Vagina (tissue), 2 donors: ENCODE measurements at places on chromosomes 5 and 9.

DNA sequence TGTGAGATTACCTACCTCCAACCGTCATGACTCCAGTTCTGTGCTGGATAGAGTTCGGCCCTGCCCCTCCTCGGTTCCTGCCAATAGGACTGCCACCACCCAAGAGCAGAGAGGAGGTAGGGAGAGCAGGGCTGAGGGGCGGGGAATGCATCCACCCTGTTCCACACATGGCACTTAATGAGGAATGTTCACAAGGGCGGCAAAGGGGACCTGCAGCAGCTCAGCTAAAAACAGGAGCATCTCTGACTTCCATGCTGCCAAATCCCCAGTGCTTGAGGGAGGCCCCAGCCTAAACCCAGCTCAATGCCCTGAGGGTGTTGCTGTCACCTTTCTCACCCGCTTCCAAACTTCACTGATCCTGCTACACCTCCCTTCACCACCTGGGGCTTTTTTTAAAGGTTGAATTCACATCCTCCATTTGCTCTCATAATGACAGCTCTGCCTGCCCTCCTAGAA lies 7.8 kb upstream of the DELE1 start:
- no peak for DNase-seq

- no peak for DNase-seq
These were observed 483 bp upstream of the EIF4EBP3 start for GRCh38 chr5:140546851-140547507.

- no peak for DNase-seq
These were observed 859.1 kb upstream of the ARRDC3 start for GRCh38 chr5:92242170-92242569.

- DNase-seq, result no peak
These were observed 11.9 kb downstream of the GNPDA1 start for GRCh38 chr5:142000704-142001484.

DNA sequence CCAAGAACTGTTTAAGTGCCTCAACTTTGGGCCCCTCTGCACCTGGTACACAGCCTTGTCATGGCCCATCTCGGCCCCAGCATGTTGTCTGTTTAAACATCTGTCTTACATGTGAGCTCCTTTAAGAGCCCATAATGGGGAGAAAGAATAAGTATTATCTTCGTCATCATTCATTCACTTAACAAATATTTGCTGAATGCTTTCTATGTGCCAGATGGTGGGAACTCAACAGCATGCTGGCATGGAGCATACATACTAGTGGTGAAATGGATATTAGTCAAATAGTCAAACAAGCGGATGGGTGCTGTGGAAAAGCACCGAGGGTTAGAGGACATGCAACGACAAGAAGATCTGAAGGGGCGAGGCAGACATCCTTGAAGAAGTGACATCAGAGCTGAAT lies 54.5 kb downstream of the GABBR2 start:
- no peak for DNase-seq

DNA sequence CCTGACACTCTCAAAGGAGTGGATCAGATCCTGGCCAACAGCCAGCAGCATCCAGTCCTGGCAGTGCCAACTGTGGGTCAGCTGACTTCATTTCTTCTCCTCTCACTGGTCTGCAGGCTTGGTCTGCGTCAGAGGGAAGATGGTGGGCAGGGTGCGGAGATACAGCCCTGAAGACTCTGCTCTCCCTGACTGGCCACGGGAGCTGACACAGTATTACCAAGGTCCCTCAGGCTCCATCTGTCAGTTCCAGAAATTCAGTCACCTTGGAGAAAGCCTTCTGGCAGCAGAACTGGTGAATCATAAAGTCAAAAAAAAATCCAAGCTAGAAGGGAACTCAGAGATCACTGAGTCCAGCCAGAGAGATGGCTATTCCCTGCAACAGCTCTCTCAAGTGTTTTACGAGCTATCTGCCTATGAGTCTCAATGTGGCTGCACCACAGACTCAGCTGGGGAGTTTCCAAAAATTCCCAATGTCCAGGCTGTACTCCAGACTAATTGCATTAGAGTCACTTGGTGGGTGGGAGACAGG lies 27.9 kb downstream of the C1QTNF2 start:
- DNase-seq, result no peak

DNA sequence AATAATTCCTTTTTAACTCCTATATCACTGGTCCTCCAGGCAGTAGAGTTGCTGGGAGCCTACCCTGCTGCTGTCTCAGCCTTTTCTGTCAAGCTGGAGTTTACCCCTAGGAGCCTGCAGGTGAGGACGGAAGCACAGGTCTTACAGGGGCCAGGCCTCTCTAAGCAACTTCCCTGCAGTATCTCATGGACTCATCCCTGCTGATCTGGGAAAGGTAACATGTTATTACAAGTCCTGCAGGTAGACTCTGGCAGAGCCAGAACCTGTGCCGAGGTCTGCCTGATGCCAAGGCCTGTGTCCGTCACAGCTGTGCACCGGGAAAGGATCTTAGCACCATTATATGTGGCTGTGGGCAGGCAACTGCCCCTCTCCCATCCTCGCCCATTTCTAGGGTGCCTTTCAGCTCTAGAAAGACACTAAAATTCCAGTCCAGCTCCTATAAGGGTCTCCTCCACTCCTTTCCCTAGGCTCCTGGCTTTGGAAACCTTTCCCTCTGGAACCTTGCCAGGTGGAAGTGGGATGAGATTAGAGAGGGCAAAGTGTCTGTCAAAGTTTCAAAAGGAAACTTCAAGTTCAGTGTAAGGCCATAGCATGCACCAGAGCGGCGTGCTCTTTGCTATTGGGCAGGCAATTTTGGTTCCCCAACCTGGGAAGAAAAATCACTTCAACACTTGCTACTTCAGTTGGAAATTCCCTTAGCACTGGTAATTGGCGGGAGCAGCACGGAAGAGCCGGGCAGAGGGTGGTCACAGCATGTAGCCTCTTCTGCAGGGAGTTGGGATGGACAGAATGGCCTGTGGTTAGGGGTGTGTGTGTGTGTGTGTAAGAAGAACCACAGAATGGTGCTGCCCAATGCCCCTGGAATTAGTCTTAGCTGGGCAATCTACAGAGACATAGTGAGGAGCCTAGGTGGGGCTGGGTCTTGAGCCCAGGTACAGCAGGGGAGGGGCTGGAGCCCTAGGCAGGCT lies 17.5 kb downstream of the TMEM171 start:
- no peak for DNase-seq

DNA sequence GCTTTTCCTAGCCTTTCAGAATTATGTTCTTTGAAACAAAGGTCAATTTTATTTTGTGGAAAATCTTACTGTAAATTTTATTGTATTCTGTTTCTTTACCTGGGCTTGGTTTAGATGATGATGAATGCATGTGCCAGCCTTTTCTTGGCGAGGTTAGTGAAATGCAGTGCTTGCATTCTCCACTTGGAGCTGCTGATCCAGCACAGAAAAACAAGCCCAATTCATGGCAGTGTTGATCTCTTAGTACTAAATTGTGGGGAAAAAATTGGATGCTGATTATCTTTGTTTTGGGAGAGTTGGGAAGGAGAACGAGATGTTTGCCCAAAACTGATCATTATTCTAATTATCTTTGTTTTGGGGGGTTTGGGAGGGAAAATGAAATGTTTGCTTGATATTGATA lies 3.7 kb downstream of the HABP4 start:
- no peak for DNase-seq

DNA sequence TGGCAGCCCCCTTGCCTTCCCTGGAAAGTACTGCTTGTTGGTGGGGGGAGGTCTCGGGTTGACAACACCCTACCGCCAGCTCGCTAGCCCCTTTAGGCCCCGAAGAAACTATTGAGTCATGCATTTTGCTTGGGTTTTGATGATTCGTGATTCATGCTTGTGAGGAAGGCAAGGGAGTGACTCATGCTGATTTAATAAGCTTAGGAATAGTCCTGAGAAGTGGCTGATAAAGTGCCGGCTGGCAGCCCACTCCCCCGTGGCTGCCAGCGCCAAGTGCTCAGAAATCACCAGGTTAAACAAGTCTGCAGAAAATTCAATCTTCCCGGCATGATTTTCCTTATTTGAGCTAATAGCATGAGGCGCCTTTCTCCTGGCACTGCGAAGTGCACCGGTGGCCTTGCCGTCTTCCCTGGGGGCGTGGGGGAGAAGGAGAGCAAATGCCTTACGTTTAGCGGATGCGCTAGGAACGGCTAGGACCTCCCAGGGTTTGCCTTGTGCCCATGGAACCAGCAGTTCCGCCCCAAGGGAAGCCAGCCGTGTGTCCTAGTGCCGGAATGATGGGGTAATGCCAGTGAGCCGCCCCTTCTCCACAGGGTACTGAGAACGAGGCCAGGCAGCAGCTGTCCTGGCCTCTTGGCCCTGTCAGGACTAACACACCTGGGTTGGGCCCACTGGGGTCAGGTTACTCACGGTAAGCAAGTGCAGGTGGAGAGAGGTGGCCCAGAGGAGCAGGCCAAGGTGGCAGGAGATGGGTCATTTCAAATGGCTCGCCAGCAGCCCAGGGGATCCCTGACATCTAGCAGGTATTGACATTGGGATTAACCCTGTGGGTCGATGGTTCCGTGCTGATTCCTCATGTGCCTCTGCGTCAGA lies 151.9 kb downstream of the MACROH2A1 start:
- DNase-seq, result peak; percentile 86

DNA sequence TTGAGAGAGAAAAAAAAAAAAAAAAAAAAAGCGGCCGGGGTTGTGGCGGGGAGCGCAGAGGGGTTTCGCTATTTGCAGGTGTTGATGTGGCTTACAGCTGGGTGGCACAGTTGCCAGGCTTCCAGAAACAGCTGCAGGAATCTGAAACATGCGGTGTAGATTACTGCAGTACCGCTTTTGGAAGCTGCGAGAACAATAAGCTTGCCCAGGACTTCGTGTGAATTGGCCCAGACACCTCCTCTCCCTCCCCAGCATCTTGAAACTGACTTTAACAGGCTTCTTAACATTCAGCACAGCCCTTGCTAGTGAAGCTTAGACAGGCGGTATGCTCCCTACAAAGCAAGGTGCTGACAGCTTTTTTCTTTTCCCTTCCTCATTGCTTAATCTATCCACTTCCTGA lies 104.0 kb downstream of the ATP10B start:
- no peak for DNase-seq

DNA sequence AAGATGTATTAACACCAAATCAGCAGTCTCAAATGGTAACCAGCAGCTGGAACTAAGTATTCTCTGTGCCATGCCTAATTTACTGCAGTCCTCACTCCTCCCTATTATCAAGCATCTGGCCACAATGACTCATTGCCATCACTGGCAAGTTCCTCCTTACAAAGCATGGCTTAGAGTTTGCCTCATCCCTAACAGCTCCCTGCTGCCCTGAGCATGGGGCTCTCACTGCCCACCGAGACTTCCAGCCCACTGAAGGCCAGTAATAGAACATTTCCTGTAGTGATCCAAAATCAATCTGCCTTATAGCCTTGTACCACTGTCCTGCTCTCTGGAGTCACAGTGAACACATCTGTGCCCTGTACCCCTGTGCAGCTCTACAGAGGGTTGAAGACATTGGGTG lies 211.9 kb upstream of the TRIM32 start:
- DNase-seq, result no peak

- no peak for DNase-seq
These were observed 52.2 kb downstream of the EXOSC2 start for GRCh38 chr9:130745829-130746228.

DNA sequence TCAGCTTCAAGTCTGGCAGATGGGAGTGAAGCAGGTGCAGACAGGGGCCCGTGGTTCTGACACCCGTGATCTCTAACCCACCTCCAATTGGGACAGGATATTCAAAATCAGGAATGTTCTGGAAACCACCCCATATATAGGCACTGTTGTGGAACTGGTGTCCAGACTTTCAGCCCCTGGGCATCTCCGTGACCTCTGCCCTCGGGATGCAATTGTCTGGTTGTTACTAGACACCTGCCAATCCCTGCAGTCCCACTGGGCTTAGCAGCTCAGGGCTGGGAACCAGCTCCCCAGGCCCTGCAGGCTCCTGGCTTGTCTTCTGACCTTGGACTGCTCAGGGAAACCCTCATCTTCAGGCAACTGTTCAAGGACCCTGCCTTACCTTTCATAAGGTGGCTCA lies 38.8 kb downstream of the NTNG2 start:
- no peak for DNase-seq

- DNase-seq, result no peak
These were observed 20.6 kb downstream of the DYNC2I2 start for GRCh38 chr9:128636024-128636390.

DNA sequence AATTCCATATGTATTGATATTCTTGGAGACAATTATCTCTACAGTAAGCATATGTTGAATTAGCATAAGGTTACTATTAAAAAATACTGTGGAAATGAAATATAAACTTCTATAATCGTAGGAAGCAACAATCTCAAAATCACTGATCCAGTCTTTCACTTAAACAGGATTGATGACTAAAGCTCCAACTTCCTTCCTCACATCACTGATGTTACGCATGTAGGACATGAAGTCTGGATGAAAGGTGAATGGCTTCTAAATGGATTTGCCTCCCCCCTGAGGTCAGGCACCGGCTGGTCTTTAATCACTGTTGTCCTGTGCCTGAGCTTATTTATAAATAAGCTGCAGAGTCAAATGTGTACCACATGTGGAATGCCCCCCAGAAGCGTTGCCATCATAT lies 157.1 kb upstream of the NFIB start:
- no peak for DNase-seq

DNA sequence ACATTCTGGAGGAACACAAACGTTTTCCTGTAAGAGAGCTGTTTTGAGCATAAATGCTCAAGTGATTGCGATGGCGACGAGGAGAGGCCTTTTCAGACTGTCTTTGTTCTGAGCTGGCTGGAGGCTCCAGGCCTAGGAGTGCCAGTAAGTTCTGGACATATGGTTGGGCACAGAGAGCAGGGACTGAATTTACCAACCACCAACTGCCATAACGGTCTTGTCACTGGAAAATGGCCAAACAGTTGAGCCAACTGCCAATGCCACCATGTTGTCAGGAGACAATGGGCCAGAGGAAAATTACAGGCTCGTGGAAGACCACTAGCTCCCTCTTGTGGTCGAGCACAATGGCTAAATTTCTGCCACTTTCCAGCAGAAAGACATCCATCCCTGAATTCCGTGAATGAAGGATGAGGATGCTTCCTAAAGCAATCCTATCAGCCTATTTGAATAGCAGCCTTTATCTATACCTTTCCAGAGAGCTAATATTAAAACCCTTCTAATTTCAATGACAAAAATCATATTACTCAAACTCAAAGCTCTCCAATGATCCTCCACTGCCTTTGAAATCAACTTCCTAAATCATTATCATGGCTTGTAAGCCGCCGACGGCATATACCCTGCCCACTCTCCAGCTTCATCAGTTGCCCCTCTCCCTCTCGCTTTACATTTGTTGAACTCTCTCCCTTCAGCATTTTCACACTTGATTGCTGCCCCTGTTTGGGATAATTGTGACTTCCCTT lies 66.9 kb upstream of the GLIS3 start:
- no peak for DNase-seq

DNA sequence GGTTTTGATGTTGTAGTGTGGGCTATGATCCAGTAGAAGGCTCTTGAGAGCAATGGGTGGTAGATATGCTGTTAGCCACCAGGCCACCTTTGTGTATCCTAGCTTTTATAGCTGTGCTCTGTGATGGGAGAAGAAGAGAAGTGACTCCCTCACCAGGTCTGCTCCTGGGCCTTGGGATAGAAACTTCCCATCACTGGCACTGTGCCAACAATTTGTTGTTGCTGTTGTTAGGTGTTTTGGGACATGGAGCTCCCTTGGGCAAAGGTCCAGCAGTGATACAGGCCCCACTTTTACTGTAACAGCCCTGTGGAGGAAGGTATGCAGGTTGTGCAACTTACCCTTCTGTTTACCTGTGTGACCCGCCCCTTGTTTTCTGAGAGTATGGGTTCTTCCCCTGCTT lies 570.9 kb upstream of the GRIN3A start:
- no peak for DNase-seq

GRCh38 chr5:33105521-33105941 lies 335.2 kb upstream of the TARS1 start:
- no peak for DNase-seq

- DNase-seq, result peak; percentile 69
These were observed 245.7 kb upstream of the IRX1 start for GRCh38 chr5:3349704-3350565.

- DNase-seq, result no peak
These were observed 2.8 kb downstream of the CDH10 start for GRCh38 chr5:24642022-24642421.
